Fibroblast of mammary gland (primary cell): ENCODE measurements at places on chromosomes 1 and 21.
A peak's percentile ranks its signal among the peaks of the same experiment; 100 is the strongest.

DNA sequence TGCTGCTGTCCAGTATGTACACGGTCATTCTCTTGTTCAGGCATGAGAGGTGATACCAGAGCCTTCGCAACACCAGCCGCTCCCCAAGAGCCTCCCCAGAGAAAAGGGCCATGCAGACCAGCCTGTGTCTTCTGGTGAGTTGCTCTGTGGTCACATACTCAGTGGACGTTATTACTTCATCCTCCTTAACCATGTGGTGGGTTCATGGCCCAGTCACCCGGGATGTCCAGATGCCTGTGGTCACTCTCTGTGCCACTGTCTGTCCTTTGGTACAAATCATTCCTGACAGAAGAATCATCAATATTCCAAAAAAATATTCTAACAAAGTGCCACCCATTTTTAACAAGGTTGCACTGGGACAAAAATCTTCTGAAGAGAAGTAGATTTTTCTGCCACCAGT lies 8.8 kb upstream of the ZNF124 start:
- no peak for DNase-seq

DNA sequence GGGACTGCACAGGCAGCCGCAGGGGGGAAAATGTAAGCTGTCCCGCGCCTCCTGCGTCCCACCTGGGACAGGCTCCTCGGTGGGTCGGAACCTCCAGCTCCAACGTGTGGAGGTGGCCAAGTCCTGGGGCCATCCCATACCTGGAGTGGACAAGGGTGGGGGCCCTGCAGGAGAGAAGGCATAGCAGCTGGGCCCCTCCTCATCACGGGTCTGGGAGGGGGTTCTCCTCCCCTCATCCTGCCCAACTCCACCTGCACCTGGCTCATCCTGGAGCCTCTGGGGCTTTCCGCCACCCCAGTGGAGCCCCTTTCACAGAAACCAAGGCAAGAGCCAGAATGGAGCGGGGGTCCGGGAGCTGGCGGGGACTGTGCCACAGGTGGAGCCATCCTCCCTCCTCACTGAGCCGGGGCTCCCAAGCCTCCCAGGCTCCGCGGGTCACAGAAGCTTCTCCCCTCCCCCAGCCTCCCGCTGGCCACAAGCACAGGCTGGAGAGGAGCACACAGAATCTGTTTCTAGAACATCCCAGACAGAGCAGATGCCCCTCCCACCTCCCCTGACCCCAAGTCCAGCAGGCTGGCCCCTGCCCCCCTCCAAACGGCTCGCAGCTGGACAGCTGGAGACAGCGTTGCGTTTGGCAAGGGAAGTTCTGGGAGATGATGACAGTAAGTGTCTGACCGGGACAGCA lies 65.8 kb downstream of the MEGF6 start:
- no peak for DNase-seq

- DNase-seq = peak; percentile 97
These were observed 28.5 kb upstream of the ECE1 start for GRCh38 chr1:21318714-21319159.

DNA sequence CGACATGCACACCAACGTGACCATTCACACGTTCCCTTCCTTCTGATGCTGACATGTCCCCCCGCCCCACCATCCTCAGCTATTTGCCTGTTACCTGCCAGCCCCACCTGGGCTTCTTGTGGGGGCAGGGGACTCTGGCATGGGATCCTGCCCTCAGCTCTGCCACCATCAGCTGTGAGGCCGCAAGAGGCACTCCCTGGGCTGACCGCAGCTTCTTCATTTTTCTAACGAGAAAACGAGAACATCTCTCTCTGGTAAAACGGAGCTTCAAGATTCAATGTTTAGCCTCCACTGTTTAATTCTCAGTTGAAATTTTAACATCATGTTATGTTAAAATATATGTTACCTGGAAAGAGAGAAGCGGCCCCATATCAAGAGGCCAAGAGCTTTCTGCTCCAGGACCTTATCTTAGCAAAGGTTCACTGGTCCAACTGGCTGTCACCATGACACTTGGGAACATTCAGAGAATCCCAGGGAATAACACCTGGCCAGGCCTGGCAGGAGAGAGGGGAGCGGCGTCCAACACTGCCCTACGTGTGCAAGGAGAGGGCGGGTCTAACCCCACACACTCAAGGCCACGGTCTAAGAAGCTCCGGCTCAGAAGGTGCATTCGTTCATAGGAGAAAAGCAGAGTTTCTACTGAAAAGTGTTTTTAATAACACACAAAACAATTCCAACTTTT lies 51.3 kb downstream of the HLCS start:
- no peak for DNase-seq

DNA sequence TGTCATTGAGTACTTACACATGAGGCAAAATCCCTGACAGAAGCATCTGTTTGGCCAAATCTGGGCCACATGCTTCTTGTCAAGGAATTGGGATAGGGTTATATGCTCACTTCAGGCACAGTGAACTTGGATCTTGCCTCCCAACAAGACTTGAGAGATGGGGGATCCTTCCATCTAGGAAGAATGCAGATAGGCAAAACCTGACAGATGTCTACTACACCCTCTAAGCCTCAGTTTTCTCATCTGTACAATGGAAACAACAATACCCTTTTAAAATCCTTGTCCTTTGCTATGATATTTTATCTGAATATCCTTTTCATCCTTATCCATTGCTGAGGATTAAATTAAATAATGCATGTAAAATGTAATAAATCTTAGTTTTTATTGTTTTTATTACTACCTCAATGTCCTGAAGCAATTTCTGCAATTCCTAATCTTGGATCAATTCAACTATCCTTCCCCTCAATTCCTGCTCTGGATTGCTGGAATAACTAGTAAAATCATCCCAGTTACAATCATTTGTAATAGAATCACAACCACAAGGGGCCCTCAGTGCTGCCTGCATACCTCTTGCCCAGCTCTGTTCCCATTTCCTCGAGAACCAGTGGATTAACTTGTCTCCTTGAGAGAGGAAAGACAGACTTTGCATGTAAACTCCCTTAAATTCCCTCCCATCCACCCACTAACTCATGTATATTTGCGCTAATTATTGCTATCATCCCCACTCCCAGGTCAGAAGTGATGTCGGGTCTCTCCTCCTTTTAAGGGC lies 8.1 kb upstream of the XPR1 start:
- peak; percentile 41 for DNase-seq

DNA sequence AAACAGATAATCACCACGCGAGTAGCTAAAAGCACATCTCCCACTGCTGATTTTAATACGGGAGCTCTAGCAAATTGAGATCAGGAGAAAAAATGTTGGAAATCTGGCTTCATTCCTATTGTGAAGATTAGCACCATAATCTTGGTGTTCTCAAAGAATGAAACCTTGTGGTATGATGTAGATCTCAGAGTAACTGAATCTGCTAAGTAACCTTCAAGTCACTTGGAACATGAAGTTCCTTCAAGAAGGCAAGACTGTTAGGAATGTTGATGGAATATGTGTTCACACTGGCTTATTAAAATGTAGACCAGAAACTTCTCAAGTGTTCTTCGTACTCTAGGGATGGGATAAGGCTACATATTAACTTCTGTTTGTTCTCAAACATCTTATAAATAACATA lies 117.4 kb upstream of the CHRM3 start:
- no peak for DNase-seq

DNA sequence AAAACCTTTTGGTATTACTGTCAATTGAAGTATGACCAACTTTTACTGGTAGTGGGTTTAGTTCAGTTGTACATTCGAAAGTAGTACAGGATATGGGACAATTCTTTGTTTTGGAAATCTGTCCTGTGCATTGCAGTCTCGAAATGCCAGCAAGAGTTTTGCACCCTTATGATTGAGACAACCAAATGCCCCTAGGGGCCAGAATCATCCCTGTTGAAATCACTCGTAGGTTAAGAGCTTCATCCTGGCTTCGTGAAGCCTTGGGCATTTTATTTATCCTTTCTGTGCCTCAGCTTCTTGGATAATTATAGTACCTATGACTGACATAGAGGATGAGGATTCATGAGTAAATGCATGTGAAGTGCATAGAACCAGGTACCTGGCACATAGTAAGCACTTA lies 2.4 kb upstream of the GOLT1A start:
- DNase-seq = no peak

- DNase-seq = no peak
These were observed 51.2 kb upstream of the DNAJC6 start for GRCh38 chr1:65258106-65258505.

DNA sequence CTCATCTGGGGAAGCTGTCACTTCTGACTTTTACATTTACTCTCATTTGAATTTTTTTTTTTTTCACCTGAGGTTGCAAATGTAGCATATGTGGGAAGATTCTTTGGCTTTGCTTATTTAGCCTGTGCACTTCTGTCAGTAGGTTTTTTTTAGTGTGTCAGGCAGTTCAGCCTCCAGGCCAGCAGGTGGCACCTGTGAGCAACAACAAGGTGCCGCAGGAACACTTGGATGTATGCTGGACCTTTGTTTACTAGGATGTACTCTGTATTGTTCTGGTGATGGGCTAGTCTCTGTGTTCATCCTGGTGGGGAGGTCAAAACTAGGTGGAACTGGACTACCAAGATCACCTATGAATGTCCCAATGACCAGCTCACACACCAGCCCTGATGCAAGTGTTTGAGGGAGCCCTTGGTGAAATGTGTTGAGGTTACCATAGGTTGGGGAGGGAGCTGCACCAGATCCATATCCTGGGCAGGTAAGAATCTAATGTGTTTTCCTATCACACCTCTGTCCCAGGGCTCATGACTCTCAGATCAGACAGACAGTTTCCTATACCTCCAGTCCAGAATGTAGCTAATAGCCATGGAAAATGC lies 618.2 kb downstream of the BRINP3 start:
- peak; percentile 0 for DNase-seq
